ENCODE measurements at places on chromosomes 2 and 18.

GRCh38 chr2:127041259-127041970 is 65.5 kb downstream of the BIN1 start:
- no peak for DNase-seq

DNA sequence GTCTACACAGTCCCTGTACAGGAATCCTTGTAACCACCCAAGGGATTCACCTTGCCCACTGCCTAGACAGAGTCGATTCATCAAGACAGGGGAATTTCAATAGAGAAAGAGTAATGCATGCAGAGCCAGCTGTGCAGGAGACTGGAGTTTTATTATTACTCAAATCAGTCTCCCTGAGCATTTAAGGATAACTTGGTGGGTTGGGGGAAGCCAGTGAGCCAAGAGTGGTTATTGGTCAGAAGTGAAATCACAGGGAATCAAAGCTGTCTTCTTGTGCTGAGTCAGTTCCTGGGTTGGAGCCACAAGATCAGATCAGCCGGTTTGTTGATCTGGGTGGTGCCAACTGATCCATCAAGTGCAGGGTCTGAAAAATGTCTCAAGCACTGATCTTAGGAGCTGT is 17.8 kb upstream of the FAM98A start:
- DNase-seq = no peak

DNA sequence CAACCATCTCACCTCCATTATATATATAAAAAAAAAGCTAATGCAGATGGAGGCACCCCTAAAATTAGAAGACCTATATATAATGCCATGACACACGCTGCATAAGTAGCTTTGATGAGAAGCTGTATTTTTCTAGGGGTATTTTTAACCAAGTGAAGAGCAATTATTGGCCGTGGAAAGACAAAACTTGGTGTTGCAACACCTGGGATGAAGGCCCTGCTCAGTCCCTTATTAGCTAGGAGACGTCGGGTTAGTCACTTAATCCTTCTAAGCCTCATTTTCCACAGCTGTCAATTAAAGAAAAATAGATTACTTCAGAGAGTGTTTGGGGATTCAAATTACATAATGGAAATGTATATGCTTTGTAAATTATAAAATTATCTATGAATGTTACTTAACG is 63.0 kb downstream of the WDR75 start:
- no peak for DNase-seq

DNA sequence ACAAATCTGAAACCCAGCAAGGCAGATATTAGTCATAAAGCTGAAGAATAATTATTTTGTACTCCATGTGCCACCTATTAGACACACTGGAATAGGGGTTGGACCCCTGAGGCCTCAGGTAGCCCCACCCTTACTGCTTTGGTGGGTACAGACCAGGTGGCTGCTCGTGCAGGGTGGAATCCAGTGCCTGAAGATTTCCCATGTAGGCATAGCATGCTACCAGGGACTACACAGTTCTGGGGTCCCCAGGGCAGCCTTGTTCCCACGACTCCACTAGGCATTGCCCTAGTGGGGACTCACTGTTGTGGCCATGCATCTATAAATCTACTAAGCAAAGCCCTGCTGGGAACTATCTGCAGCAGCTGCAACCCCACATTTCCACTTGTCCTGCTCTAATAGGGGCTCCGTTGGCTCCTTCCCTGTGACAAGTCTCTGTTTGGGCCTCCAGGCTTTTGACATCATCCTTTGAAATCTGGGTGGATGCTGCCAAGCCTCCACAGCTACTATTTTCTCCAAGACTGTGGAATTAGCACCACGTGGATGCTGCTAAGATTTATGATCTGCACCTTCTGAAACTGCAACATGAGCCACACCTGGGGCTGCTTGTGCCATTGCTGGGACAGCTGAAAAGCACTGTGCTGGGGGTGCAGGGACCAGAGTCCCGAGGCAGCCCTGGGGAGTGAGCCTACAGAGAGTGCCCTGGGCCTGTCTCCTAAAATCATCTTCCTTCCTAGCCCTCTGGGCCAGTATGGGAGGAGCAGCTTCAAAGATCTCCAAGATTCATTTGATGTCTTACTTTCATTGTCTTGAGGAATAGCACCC is 303.8 kb downstream of the FSIP2 start:
- no peak for DNase-seq

GRCh38 chr2:236870370-236870769 is 215.3 kb upstream of the COPS8 start:
- no peak for DNase-seq

DNA sequence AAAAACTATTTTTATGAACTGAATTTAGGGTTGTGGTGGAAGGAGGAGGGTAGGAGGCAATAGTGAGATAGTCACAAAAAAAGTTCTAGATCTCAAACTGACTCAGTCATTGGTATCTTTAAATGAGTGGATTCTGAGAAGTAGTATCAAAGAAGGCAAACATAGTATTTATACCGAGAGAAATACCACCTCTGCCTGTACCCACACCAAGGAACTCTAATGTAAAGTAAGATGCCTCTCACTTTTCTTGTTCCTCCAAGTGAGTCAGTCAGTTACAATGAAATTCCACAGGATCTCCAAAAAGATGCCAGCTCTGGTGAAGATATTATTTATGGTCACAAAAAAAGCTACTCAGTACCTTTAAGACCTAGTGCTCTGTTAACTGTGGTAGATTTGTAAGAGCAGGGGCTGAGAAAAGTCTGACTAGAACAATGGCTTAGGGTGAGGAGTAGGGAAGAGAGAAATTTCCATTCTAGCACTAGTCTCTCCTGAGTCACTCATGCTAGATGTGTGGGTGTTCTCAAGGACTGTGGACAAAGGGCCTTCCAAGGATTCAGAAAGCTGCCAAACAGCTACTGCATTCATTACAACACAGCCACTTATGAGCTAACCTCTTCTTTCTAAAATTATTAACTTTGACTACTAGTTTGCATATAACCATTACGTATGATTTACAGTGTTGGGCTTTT is 36.3 kb downstream of the YWHAQ start:
- DNase-seq = no peak

- DNase-seq = no peak
These were observed 277.0 kb upstream of the ZEB2 start for GRCh38 chr2:144796936-144797335.

DNA sequence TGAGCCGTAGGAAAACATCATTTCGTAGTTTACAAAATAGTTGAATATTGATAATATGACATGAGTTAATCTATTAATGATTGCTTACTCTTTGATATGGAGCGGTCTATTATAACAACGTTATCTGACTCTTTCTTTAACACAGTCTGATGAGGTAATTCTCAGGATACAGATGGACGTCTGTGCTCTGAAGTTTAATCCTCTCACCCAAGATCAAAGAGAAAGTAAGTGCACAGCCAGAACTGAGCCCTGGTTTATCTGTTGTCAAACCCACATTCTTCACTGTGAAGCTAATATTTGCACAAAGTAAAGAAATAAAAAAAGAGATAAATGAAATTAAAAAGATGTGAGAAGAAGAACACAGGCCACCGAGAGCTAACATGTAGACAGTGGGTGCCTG is 190.9 kb upstream of the COPS8 start:
- DNase-seq = no peak

GRCh38 chr2:137250401-137250800 is 485.1 kb downstream of the THSD7B start:
- no peak for DNase-seq

DNA sequence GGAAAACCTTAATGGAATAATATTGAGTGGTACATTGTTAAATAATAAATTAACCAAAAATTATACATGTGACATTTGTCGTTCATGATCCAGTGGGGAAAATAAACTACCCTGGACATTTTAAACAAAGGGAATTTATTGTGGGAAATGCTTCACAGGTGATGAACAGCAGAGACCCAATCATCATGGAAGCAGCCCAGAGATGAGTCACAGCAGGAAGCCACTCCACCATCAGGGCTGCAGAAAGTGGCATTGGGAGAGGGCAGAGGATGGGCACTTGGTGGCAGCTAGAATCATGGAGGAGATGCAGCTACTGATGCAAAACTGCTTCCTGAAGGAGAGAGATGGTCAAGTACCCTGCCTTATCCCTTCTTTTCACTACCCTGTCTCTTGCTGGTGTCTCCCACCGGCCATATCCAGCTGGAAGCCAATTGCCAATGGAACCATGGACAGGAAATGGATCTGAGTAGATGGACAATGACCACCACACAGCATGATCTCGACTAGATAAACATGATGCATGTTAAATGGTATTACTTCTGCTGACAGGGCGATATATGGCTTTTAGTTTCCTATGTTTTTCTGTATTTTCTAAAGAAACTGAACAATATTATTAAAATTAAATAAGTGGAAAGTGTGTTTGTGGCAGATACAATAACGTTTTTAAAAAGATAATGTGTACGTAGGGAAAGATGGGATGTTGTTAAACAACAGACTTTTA is 139.8 kb downstream of the RPIA start:
- DNase-seq = no peak

DNA sequence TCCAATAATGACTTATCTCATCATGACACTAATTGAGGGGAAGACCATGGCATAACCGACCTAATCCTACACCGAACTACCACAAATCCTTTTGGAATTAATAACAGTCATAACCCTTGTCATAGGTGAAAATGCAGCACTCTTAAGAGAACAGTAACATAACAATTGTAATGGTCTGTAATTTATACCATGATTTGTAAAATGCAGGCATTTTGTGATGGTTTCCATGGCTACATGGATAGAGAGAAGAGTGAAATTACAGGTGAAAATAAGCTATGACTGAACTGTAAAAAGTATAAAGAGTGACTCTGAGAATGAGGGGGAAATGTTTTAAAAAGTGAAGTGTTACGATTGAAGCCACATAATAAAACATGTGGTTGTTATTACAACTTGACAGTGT is 494.1 kb upstream of the SLC39A10 start:
- no peak for DNase-seq

DNA sequence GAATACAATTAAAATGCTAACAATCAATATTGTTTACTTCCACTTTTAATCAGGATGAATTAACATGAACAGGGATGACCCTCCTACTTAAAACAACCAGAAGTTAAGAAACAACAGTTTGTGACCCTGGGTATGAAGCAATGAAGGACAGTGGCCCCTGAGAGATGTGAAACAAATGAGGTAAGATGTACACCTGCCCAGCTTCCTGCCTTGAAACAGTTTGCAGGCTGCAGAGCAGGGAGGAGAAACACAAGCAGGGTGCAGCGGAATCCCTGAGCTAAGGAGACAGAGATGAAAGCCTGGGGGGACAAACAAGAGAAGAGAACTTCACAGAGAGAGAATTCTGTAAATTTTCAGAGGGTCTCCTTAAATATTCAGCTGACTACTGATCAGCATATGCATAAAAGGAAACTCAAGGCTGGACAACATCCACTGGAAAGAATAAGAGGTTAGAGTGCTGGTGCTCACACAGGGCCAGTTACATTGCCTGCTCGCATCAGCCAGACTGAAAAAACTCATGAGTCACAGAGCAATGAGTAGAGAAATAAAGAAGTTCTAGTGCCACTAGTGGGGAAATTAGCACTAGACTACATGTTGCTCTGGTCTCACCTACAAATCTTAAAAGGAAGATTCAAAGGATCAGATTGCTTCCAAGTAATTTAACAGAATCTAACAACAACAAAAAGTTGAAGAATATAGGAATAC is 106.4 kb downstream of the PID1 start:
- no peak for DNase-seq

DNA sequence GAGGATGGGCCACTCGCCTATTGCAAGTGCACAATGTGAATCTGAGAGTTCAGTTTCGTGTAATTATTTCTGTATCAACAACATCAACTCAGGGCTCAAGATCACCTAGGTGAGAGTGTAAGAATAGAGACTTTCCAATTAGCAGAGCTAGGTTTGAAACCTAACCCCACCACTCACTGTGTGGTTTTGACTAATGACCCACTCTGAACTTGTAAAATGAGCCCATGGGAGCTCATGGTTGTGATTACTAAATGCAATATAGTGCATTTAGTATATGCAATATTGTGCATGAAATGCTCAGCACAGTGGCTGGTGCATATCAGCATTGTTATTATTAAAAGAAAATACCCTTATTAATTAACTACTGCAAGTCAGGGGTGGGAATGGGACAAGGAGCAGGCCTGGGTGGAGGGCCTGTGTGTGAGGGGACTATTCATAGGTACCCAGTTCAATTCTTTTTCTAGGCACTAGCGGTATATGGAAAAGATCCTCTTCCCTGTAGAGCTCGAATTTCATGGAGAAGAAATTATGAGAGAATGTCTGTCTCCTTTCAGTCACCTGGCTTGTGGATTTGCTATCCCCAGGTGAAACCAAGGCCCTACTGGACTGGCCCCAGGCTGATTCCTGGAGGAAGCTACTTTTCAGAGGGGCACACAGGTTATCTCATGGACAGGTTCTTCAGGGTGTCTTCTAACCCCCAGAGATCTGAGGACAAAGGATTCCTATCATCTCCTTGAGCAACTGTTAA is 169.5 kb downstream of the GFPT1 start:
- DNase-seq = no peak

GRCh38 chr2:101238930-101239759 is 13.5 kb upstream of the CNOT11 start:
- no peak for DNase-seq

DNA sequence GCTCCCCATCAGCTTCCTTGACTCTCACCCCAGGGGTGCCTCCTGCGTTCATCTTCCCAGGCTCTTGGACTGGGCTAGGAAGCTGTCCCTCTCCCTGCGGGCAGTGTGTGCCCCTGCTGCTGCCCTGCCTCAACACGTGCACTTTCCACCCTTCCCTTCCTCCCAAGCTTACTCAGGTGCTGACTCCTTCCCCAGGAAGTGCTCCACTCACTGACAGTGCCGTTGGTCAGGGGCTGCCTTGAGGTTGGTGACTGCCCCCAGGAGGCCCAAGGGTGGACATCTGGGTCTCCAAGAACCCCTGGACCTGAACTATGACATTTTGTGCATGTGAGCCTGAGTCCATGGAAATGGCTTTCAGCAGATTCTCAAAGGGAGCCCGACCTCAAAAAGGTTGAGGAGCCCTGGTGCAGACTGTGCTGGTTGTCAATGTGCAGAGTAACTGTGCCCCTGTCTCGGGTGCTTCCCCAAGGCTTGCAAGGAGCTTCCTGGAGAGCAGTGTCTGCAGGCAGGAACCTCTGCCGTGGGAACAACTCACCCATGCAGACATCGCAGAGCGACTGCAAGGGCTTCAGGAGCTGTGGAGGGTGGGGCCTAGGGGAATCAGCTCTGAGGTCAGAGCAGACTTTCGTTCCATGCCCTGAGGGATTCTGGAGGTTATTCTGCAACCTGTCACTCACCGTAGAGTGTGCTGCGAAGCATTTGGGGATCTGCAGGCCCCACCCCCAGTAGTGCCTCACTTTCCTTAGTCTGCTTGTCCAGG is 116.5 kb upstream of the MCFD2 start:
- no peak for DNase-seq

DNA sequence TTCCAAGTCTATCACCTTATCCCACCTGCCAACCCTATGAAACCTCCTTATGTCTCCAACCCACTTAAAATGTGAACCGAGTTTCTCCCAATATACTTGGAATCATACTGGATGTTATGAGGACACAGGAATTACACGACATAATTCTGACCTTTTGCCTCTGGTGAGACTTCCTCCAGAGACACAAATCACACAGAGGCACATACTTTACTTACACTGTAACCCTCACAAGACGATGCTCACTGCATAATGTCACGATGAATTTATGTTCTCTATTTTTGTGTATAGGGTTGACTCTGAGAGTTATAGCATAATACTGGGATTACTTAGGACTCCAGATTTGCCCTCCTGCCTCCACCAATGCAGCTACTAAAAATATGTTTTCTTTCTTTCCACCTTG is 28.0 kb upstream of the SETBP1 start:
- no peak for DNase-seq

GRCh38 chr2:144158096-144158495 is 361.8 kb downstream of the ZEB2 start:
- DNase-seq = no peak

GRCh38 chr2:96024336-96025193 is 10.2 kb downstream of the GPAT2 start:
- DNase-seq = no peak

- DNase-seq = no peak
These were observed 114.5 kb downstream of the ZNF236 start for GRCh38 chr18:76936877-76937276.
